ENCODE measurements at places on chromosomes 7 and 10. TPM values are rescaled to one million over a fixed set of nuclear protein-coding genes. Genes with fewer than 3 reads are reported as not detected.

HIP1 gene
- 26.9 TPM for total RNA-seq

CFAP46 gene
- 2.2 TPM for total RNA-seq

ACBD7 gene
- total RNA-seq = 0.30 TPM

CCDC3 gene
- 0.05 TPM for total RNA-seq

CHAT gene
- not detected for total RNA-seq

EPHB6 gene
- total RNA-seq = 2.6 TPM

SLC39A12 gene
- not detected for total RNA-seq

ABCA13 gene
- total RNA-seq = 0.09 TPM

ENKUR gene
- total RNA-seq = 0.18 TPM

C10orf67 gene
- not detected for total RNA-seq

FOXI2 gene
- not detected for total RNA-seq

PIP gene
- total RNA-seq = not detected

AQP1 gene
- total RNA-seq = 19.5 TPM

NEUROD6 gene
- not detected for total RNA-seq

HOXA2 gene
- total RNA-seq = 0.30 TPM

TAS2R41 gene
- not detected for total RNA-seq

LSM8 gene
- 32.4 TPM for total RNA-seq

NAT16 gene
- total RNA-seq = not detected

OR6V1 gene
- not detected for total RNA-seq

GJC3 gene
- not detected for total RNA-seq

Measured in smooth muscle cell of the umbilical artery (primary cell).